Inflammatory macrophage (primary cell): ENCODE measurements at places on chromosomes 2 and 18.

DNA sequence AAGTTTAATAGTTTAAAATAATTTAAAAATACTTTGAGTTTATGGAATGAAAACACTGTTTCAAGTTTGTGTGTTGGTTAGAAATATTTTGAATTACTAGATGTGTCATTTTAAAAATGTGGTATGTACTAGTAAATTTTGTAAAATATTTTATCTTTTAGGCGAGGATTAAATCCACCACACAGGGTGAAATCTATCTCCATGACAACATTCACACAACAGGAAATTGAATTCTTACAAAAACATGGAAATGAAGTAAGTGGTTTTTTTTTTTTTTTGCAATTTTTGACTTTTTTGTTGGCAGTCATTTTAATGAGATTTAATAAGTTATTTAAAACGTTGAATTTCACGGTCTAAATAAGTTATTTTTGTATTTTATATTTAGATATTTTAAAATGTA is 19.4 kb downstream of the AGFG1 start:
- peak; percentile 13 for DNase-seq

DNA sequence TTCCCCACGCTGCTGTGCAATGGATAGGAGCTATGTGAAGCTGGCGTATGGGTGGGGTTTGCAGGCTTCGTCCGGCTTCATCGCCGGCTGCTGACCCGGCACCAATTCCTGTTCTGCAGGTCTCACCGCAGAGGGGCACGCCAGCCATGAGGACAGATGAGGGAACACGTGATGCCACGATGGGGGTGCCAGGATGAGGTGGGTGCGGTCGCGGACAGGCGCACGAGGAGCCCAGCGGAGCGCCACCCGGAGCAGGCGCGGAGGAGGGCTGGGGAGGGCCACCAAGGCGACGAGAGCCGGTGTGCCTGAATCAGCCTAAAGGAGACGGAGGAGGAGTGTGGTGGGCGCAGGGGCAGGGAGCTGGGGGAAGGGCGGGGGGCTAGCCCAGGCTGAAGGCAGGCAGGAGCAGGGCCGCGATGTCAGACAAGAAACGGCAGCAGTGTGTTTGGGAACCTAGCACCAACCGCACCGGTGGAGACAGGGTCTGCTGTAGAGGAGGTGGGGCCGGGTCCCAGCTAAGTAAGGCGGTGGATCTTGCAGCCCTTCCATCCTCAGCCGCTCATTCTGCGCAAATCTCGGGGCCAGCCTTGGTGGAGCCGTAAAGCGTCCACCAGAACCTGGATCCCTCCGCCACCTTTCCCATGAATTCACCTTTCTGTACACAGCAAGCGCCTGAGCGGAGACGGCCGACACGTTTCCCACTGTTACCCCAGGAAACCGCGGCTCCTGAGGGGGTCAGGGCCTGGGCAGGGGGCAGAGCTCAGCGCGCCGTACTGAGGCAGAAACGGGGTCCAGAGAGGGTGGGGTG is 17.0 kb upstream of the CD8A start:
- DNase-seq: no peak

DNA sequence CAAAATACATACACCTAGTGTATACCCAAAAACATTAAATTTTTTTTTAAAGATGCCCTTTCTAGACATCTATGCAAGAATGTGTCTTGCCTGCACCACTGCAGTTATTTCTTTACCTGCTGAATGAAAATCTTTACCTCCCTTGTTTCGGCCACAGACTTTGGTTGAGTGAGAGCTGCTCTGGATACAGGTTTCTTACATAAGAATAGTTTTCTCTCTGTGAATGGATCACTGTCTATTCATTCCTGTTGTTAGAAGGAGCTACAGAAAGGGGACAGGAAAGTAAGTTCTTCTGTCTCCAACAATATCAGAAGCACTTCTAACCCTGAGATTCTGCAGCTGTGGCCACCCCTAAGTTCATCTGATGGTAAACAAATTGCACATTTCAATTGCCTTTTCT is 113.0 kb upstream of the CDCA7 start:
- DNase-seq: no peak

- no peak for DNase-seq
Measured at GRCh38 chr2:25454824-25455611, 113.3 kb upstream of the DNMT3A start.

DNA sequence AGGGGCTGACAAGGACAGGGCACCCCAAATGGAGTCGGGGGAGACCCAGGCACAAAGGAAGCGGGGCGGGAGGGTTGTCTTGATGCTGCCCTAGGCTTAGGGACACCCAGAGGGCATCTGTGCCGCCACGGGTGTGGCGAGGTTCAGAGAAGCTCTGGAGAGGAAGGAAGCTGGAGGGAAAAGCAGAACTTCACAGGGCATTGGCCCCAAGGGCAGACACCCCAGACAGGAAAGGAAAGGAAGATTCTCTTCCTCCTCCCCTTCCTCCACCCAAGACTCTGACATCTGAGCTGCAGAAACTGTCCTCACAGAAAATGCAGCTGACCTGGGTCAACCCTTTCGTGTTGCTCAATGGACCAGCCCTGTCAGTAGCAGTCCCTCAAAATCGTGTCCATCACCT is 25.6 kb downstream of the DNMT3A start:
- DNase-seq: peak; percentile 92
